ENCODE measurements at places on chromosomes 4 and X.

- no peak for DNase-seq
Measured at GRCh38 chr4:38489924-38490639, 173.9 kb upstream of the KLF3 start.

- DNase-seq, result no peak
Measured at GRCh38 chr4:158442736-158443135, 78.9 kb upstream of the RXFP1 start.

DNA sequence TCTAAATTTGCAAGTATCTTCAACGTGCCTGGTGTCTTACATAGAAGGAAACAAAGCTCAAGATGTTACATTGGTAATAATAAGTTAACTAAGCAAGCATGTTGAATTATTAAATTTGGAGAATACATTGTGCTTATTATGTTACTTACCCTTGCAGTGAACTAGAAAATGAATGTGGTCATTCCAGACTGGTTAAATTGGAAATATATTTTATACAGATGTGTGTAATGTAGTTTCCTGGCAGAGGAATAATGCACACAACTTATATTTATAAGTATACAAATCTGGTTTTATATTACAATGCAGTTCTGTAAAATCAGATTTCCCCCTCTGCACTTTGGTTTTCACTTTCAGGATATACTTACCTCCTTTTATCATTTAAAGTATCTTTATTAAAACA, 159.9 kb upstream of the SLIT2 start:
- DNase-seq, result no peak

DNA sequence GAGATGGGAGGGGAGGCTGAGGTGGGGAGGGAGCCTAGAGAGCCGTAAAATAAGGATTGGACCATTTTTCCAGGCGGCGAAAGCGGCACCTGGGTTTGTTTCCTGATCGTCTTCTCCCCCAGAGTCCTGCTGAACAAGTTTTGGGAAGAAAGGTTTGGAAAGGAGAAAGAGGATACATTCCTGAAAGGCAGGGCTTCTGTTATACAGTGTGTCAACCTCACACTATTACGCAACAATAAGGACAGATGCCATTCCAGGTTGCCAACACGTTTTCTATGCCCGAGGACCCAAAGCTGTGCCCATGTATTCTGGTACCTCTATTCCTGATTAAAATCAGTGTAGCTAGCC, 658 bp downstream of the SCOC start:
- DNase-seq, result no peak

GRCh38 chrX:153623310-153624029, 23.5 kb upstream of the DUSP9 start:
- no peak for DNase-seq

DNA sequence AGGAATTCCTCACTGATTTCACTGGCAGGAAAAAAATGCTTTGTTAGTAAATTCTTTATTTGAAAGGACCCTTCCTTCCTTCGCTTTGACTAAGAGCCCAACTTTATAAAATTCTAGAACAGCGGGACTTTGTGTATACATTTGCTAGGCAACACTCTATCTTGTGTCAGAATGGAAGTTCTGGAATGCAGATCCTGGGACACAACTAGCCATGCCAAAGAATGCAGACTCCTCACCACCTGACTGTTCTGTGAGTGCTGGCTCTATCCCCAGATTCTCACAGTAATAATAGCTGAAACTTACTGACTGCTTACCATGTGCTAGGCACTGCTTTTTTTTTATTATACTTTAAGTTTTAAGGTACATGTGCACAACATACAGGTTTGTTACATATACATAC, 73.3 kb upstream of the ZDHHC15 start:
- no peak for DNase-seq

DNA sequence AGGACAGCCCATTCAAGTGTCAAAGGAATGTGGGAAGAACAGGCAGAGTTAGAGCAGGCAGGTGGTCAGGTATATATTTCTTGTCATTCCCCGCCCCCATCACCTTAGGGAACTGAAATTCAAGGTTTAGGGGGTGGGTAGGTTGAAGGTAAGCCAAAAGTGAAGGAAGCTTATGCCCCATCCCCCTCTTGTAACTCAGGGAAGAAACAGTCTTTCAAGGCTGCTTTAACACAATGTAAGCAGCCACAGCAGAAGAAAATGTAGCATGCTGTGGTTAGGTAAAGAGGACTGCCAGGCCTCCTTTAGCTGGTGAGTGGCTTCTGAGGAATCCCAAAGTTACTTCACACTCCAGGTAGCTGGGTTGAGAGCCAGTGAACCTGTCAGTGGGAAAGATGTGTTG, 122.3 kb downstream of the RS1 start:
- DNase-seq, result no peak

DNA sequence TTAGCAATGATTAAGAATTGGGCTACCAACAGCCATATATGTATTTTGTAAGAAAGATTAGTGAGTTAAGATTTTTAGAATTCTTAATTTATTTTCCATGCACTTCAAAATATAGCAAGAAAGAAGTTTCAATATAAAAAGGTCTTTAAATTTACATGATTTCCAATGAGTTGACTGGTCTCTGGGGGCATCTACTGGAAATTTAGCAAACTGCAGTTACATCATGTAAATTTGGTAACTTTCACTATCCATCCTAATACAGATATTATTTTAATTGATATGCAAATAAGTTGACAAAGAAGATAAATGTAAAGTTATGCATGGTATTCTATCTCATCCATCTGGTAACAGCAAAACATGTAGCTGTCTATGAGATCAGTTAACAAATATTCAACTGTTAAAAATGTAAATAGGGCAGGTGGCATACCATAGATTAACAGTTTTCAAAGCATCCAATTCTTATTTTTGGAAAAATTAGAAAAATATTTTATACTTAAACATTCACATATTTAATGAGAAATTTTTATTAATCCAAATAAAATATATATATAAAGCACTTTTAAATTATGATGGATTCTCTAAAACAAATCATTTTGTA, 29.1 kb downstream of the TTC29 start:
- no peak for DNase-seq

All from NCI-H2227 treated with DMSO at 0.1 percent for 48 hours (cell line).